Stimulated activated CD4-positive, alpha-beta T cell treated with anti-CD3 and anti-CD28 coated beads, TNF-alpha, amount 100 ng/mL, for 1 hour (primary cell): ENCODE measurements at places on chromosomes 4 and X.

DNA sequence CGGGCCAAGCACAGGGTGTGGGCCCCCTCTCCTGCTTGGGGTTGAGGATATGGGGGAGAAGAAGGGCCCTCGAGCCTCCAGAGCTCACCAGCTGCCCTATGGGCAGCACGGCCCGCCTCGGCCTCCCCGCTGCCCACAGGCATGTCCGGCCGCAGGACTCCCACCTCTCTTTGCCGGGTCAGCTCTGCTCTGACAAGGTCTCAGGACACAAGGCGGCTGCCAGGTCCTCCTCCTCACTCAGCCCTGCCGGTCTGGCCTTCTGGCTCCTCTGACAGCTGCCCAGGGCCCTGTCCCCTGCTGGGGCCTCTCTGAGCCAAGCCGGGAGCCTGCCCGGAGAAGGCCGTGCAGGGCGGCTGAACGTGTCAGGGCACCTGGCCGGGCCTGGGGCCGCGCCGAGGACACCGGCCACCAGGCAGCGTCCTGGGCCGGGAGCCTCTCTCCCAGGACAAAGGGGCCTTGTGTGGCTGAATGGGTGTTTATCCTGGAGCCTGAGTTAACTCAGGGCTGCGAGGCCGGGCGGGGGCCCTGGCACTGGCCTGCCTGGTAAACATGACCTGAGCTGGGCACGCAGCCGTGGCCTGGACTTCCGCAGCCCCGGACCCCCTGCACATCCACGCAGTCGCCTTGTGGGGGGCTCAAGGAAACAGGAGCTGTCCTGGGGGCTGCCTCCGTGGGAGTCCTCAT is 25.7 kb downstream of the TACC3 start:
- DNase-seq: no peak

- DNase-seq: no peak
These were observed 41.7 kb upstream of the SRD5A3 start for GRCh38 chr4:55304303-55304702.

DNA sequence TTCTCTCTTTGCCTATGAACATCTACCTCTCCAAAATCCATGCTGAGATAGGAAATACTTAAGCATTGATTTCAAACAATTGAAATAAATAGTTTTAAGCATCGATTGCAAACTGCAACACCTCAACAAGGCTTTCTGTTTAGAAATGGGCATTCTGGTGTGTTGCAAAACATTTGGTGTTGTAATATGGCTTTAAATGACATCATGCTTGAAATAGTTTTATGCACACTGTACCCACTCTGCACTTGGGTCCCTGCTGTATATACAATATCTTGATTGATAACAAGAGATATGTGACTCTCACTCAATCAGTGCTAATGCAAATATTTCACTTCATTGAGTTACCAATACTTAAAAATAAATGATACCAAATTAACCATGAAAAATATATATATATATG is 964.9 kb upstream of the GRIA3 start:
- DNase-seq: no peak

- DNase-seq: no peak
These were observed 57.2 kb downstream of the RUFY3 start for GRCh38 chr4:70778888-70779422.

DNA sequence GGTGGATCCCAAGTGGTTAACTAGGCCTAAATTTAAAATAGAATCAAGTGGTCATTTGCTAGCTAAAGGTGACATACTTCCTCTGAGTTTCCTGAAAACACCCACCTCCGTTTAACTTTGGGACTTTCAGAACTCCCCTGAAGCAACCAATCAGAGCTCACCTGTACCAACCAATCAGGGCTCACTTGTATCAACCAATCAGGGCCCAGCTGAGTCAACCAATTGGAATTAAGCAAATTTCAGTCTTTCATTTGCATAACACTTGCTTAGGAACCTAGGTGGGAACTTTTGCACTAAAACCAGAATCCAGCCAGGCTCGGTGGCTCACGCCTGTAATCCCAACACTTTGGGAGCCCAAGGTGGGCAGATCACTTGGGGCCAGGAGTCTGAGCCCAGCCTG is 15.9 kb downstream of the GPC4 start:
- DNase-seq: no peak

GRCh38 chr4:7813674-7814073 is 126.0 kb downstream of the AFAP1 start:
- DNase-seq: no peak

GRCh38 chrX:133541021-133541420 is 125.7 kb upstream of the GPC4 start:
- DNase-seq: no peak

DNA sequence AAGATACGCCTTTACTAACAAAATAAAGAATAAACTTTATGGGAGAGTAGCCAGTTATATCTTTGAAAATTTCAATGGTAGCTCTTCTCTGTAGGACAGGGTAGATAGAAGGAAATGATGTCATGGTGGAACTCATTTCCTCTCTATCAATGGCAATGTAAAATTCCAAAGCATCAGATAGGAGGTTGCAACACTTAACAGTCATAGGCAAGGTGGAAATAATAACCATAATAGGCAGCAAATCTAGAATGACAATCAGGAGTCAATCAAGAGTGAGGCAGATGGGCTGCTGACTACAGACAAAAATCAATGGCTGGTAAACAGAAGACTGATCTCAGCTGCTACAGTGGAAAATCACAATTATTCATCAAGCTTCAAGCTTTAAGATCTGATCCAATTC is 53.9 kb upstream of the TET2 start:
- no peak for DNase-seq

GRCh38 chrX:74890676-74891430 is 34.4 kb downstream of the NEXMIF start:
- no peak for DNase-seq

GRCh38 chrX:86133761-86134160 is 14.5 kb upstream of the DACH2 start:
- DNase-seq: no peak

- no peak for DNase-seq
These were observed 422.9 kb downstream of the SPRY1 start for GRCh38 chr4:123819362-123820035.

GRCh38 chr4:14345356-14345775 is 656.9 kb upstream of the CPEB2 start:
- DNase-seq: no peak

- DNase-seq: no peak
These were observed 444.7 kb downstream of the IQCM start for GRCh38 chr4:149370785-149371420.

GRCh38 chr4:16227462-16227868 is 1.2 kb upstream of the TAPT1 start:
- DNase-seq: no peak

DNA sequence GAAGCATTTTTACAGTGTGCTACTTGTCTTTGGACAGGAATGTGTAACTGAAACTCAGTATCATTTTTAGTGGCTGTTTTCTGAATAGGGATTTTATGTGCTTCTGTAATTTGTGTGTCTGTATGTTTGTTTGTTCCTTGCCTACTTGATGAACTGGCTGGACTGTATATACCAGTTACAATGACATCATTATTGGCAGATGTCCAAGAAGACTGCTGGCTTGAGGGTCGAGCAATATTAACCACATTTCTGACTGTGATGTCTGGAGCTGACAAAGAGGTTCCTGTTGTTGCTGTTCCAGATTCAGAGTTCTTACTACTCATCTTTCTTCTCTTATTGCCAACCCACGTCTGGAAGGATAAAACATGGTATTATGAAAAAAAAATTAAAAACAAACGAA is 33.0 kb downstream of the HDX start:
- DNase-seq: no peak

DNA sequence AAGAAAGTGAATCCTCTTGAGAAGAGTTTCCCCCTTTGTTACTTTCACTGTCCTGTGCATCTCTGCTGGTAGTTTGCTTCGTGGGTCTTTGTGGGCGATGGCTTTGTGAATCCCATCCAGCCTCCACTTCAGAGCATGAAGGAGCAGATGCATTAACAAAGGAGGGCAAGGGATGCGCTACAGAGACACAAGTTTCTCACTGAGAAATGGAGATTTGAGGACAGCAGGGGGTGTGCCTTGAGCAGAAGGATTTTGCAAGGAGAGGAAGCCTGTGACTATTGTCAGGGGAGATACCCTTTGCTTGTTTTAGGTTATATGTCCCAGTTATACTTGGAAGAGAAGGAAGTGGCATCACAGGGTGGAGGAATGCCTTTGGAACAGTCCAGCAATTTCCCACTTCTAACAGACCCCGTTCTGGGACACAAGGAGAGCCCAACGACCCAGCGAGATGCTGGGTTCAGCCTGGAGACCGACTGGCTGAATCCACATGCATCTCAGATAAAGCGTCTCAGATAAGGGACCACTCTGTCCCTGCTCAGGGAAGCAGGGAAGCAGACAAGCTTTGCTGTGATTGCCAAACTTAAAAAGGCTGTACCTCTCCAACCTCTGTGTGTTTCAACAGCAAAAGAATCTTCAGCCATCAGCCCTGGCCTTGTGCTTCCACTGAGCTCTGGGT is 314.6 kb upstream of the GATB start:
- DNase-seq: no peak
